ENCODE measurements at places on chromosomes 4 and X. TPM values are rescaled to one million over a fixed set of nuclear protein-coding genes. Genes with fewer than 3 reads are reported as not detected.

GRCh38 chrX:149948016-149948415, 9.7 kb upstream of the EOLA2 start:
- DNase-seq: no peak

GRCh38 chr4:88442689-88443191, 14.2 kb upstream of the HERC5 start:
- no peak for DNase-seq

DNA sequence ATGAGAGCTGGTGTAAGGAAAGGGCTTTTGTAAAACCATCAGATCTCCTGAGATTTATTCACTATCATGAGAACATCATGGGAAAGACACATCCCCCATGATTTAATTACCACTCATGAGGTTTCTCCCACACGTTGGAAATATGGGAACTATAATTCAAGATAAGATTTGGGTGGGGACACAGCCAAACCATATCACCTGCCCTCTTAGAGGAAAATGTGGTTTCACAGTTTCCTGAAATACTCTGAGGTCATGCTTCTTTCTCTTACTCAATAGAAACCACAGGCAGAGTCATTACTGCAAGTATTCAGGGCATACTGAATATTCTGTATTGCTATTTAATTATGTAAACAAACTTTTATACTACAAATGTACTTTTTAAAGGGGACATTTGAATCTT, 1453.3 kb downstream of the PCDH18 start:
- DNase-seq: no peak

- no peak for DNase-seq
Observed at GRCh38 chr4:23861897-23862296, 27.9 kb downstream of the PPARGC1A start.

DNA sequence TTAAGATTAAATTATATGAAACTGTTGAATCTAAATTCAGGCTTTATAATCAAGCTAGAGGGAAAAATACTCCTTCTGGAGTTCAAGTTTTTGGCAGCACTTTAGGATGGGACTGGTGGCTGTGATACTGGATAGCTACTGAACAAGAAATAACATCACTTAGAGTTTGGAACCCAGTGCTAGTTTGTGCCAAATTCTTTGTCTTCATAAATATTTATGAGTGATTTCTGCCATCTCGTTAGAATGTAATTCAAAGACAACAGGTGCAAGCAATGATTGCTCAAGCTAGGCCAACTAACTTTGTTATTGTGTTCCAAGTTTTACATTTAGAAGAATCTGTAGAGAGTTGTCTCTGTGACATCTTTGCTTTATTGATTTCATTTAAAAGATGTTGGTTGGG, 417.9 kb downstream of the FAT4 start:
- no peak for DNase-seq

DNA sequence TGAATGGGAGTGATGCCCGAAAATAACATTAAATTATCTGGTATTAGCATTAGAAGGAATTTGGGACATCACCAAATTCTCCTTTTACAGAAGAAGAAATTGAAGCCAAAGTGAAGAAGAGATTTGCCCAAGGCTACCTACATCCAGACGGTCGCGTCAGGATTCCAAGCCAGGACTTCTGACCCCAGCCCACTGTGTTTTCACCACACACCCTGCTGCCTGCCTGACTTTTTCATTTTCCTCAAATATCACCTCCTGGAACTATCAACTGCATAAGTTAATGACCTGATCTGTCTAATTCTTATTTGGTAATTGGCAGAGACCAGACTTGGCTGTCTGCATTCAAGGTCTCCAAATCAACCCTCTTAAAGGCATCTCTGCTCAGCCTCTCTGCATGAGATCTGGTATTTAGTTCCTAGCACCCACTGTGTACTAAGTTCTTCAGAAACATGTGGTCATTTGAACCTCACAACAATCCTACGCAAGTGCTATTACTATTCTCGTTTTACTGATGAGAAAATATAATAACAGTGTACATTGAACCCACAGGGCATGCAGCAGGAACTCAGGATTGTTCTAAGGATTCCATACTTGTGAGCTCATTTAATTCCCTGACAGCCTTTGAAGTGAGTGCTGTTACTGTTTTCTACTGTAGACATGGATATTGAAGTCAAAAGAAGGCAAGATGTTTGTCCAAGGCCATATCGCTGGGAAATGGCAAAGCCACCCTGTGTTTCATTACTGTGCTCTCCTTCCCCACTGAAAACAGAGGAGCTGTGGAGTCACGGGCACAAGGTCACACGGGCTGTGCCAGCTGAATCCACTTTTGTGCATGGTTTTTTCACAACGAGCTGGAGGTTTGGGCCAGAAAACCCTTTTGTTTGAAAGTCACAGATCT, 195.2 kb upstream of the C1QTNF7 start:
- DNase-seq: no peak

DNA sequence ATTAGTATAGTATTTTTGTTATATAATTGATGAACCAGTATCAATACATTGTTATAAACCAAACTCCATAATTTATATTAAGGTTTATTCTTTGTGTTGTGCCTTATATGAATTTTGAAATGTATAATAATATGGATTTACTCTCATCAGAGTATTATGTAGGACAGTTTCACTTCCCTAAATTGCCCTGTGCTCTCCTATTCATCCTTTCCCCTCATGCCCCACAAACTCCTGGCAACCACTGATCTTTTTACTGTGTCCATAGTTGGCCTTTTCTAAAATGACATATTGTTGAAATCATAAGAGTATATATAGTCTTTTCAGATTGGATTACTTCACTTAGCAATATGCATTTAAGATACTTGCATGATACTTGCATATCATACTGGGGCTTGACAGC, 958.1 kb upstream of the GRID2 start:
- DNase-seq: no peak

GRCh38 chrX:2311501-2311900, 189.3 kb downstream of the DHRSX start:
- no peak for DNase-seq

DNA sequence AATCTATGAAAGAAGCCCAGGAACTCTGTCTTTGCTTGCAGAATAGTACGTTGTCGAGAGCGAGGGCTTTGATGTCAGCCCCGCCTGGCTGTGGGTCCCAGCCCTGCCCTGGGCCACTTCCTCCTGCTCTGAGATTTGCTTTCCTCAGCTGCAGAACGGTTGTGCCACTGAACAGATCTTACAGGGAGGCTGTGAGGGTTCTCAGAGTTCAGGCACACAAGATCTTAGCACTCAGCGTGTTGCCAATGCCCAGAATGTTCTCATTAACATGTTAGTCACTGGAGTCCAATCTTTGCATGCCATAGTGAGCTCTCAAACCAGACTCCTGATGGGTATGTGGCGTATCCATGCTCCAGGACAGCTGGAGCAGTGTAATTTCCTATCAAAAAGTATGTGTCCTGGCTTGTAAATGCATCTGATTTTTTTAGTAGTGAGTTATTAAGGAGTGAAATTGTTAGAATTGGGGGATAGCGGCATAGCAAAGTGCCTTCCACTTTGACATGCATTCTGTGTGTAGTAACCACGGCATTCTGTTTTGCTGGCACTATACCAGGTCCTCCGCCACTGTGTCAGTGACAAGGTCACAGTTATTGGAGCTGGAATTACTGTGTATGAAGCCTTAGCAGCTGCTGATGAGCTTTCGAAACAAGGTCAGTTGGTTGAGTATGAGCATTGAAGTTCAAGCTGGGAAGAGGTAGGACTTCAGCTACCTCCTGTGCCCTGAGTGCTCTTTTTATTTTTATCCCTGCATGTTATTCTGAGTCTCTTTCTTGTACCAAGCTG, 31.6 kb downstream of the TKTL1 start:
- DNase-seq: no peak

- DNase-seq: no peak
Observed at GRCh38 chr4:139858436-139859205, 193.0 kb downstream of the MGST2 start.

GRCh38 chrX:9865804-9866472, 79.7 kb downstream of the SHROOM2 start:
- DNase-seq: no peak

DNA sequence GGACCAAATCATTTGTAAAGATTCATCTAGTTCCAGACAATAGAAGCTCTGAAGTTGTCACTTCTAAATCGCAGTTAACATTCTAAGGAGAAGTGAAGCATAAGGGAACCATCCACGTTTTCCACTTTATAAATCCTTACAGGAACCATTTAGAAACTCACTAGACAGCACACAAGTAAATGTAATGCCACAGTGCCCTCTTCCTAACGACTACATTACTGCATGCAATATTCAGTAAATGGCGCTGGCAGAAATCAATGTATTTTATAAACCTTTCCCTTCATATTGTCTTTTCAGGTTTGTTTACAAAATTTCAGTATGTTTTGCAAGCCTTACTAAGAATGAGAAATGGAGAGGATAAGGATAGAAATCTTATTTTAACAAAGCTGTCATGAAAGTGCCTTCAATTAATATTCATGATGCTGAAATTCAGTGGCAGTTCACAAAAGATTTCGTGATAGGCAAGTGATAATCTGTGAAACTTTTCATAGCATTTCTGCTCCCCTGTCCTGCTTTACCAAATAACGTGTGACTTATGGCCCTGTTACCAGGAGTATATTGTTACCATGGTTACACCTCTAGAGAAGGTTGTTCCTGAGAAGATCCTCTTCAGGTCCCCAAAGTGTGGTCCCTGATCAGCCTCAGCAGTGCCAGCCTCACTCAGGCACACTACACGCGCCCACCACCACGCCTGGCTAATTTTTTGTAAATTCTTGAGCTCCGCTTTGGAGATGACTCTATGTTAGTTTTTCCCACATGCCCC, 54.2 kb downstream of the TMA16 start:
- no peak for DNase-seq

GRCh38 chr4:152723236-152723635, 43.4 kb upstream of the TMEM154 start:
- DNase-seq: no peak

GRCh38 chr4:36286481-36286871, 5.1 kb downstream of the DTHD1 start:
- DNase-seq: no peak

The BANK1 gene
- 1.2 TPM for total RNA-seq

The CFP gene
- total RNA-seq: 1.2 TPM

The ZXDA gene
- 3.8 TPM for total RNA-seq

The NAP1L2 gene
- total RNA-seq: 2.2 TPM

The SLITRK2 gene
- 0.09 TPM for total RNA-seq

The OTUD6A gene
- not detected for total RNA-seq

The FGA gene
- total RNA-seq: not detected

All from left colon (tissue), 2 donors.